ENCODE measurements at places on chromosomes 12 and 14.

GRCh38 chr14:65211341-65211987 lies 109.1 kb upstream of the MAX start:
- DNase-seq, result no peak

DNA sequence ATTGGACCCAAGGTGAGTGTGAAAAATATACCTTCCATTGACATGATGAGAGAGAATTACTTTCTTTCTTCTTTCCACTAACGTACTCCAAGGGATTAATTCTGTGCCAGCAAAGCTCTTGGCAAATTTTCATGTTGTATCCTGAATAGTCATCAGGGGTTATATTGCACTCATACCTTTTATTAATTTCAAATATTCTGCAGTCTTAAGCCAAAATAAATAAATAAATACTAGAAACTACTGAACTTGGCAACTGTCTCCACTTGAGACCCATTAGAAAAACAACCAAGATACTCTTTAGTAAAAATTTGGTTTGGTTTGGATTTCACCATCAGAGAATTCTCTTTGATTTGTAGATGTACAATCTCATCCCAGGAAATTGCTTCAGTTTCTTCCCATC lies 22.1 kb upstream of the CLEC14A start:
- DNase-seq, result no peak

- DNase-seq, result no peak
Observed at GRCh38 chr14:89379006-89379405, 38.0 kb downstream of the FOXN3 start.

DNA sequence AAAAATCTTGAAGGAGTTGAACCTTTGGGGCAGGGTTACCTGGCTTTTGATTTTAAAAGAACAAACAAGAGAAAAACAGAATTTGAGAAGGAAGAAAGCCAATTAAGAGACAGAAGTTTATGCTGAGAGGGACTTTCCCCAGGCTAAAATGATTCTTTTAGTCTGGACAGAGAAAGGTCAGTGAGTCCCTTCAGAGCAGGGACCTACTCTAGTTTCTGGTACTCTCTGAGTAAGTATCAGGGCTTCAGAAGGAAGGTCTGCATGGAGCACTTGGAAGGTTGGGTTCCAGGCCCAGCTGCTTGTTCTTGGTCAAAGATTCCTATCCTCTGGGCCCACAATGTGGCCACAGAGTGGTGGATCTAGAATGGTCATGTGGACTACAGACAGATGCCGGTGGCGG lies 59.6 kb downstream of the KLRG1 start:
- DNase-seq, result no peak

DNA sequence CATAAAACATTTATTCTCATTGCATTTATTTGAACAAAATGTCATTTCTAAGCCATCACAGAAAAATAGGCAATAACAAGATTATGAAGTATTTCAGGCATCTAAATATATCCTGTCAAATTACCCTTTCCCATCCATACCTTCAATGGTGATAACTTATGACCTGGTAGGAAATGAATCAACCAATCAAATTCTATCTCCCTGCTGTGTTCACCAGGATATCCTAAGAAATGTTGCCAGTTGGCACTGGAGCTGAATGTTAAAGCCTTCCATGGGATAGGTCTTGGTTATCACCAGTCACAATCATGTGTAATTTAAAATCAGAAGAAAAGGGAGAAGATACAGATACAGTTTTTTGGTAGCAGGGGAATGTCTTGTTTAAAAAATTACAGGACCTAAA lies 23.7 kb downstream of the BMP4 start:
- DNase-seq, result no peak

GRCh38 chr14:105053996-105054395 lies 11.2 kb downstream of the GPR132 start:
- no peak for DNase-seq

GRCh38 chr14:88195676-88196075 lies 127.4 kb downstream of the KCNK10 start:
- DNase-seq, result no peak

DNA sequence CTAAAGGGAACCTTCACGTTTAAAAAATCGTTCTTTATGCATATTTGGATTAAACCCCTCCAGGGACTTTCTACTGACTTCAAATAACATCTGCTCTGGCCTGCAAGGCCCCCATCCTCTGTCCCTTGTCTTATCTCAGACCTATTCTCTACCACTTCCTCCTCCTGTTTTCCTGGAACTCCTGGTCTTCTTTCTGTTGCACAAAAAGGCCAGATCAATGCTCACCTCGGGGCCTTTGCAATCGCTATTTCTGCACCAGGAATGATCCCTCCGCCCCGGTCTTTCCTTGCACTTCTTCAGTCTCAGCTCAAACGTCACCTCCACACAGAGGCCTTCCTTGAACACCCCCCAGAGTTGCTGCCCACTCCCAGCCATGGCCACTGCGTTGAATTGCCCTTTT lies 57.6 kb upstream of the BEGAIN start:
- DNase-seq, result no peak

DNA sequence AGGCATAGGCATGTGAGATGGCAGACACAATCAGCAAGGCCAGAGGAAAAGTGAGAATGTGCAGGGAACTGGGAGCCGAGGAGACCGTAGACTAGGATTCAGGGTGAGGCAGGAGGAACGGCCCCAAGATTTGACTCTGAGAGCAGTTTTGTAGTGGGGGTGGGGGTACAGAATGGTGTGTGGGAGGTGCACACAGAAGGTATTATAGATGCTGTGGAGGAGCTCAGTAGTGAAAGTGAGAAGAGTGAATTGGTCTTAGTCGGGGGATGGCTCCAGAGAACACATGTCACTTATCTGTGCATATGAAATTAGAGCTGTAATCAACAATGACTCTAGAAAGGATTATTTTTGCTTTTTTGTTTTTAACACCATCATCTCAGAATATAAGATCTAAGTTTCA lies 11.9 kb downstream of the ZNF664 start:
- DNase-seq, result no peak

DNA sequence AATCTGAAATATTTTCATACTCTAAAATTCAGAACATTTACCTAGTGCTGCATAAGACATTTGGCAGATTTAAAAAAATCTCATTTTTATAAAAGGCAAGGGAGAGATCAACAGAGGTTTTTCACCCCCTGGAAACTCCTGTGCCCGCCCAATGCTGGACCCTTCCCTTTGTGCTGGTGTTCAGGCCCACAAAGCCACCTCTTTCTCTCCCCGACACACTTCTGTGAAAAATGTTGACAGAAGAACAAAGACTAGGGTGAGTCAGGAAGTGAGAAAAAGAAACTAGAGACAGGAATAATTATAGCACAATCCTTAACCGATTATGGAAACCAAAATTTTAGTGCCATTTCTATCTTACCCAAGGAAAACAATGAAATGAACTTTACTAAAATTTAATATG lies 197.7 kb upstream of the STXBP6 start:
- no peak for DNase-seq

DNA sequence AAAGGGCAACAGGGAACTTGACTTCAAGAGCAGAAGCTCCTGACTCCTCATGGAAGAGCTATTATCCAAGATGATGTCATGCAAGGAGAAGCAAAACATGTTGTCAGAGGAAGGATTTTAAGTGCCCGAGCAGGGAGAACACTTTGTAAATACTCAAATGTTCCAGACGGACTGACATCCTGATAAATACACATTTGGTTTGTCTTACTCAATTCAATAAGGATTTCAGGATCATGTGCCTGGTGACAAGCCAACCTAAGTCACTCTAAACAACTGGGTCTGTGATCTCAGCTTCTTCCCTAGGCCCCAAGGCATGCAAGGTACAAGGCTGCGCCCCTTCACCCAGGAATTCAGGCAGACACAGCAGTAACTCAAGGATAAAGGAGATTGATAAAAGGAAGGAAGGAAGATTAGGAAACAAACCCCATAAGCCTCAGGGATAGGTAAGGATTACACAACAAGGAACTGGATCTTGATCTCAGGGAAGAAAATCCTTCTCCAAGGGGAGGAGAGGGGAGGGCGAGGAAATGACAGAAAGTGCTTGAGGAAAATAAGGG lies 26.8 kb upstream of the CEBPE start:
- no peak for DNase-seq

- no peak for DNase-seq
Observed at GRCh38 chr12:10276774-10277173, 30.9 kb upstream of the KLRD1 start.

DNA sequence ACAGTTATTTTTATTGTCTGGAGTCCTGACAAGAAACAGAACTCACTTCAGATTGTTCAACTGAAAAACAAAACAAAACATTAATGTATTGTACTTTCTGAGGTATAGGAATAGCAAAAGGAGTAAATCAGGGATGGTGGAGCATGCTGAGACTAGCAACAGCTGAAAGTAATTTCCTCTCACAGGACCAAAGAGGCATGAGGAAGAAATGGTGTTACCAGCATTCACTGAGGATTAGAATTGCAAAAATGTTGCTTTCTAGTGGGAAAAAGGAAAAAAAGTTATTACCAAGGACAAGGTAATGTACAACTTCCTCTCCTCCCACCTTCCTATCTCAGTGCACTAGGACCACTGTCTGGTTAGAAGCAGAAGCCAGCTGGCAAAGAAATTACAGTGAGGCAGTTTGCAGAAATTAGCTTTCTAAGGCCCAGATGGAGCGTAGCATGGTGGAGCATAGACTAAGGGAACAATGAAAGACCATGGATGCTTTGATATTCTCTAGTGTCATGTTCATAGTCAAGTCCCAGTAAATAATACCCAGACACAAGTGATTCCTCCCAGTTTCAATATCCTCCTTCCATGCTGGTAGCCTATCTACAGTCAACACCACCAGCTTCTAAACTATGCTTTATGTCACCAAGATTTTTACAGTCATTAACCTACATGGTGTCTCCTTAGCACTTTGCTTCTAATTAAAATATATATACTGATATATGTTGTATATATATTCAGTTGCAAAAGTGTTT lies 133.7 kb upstream of the DCN start:
- no peak for DNase-seq

- no peak for DNase-seq
Observed at GRCh38 chr12:56632701-56633467, 2.8 kb upstream of the BAZ2A start.

DNA sequence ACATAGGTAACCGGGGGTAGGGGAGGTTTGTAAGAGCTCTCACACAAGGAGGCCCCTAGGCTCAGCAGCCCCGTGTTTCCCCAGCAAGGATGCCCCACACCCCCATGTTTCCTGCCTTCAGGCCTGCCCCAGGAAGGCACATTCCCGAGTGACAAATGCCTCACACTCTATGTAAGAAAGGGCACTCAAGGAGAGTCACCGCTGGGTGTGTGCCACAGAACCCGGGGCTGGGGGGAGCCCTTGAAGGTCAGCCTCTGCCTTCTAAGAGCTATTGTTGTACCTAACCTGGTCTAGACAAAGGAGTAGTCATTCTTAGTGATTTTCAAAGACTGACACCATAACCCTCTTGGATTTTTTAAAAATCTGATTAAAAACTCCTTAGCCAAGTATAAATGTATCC lies 333.6 kb downstream of the DPF3 start:
- DNase-seq, result no peak

GRCh38 chr14:80354860-80355581 lies 143.7 kb upstream of the DIO2 start:
- DNase-seq, result peak; percentile 74

DNA sequence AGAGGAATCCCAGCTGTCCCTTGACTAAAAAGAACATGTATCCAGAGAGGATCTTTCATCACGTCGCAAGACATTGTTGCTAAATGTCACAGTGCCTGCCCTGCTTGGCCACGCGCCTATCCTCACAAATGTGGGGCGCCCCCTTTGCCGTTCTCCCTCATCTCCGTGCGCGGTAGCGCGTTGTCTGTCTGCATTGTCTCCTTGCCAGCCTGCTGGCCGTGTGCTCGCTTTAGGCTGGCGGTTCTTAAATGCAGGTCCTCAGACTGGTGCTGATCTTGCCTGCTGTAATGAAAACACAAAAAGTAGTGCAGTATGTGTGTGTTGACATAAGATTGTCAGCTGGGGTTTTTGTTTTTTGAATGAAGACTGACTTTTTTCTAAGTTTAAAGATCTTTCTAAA lies 198.2 kb upstream of the RGS6 start:
- no peak for DNase-seq

DNA sequence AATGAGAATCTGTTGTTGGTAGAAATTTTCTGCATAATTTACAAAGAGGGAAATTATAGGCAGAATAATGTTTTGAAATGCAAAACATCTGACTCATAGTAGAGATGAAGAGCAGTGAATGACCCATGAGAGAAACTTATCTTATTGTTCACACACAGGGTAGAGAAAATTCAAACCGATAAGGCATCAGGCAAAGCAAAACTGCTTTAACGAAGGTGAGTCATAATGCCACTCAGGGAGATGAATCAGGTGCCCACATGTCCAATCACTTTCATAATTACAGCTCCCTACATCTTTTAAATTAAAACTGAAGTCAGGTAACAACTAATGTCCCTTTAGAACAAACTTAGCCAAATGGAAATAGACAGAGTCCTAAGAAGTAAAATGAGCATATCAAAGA lies 265.6 kb upstream of the GARIN6 start:
- no peak for DNase-seq

GRCh38 chr14:95254288-95254687 lies 65.4 kb downstream of the CLMN start:
- no peak for DNase-seq

DNA sequence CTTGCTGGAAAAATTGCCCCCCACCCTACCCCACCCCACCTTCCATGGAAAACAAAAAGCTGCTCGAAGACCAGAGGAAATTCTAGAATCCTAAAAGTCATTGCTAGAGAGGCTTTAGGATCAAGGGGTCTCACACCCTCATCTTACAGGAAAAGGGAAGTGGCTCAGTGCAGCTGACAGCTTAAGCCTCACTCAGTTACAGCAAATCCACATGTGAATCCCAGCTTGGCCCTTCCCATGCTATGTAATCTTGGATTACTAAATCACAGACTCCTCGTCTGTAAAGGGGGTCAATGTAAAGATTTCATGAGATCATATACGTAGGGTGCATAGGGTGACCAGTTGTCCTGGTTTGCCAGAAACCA lies 25.9 kb downstream of the CMKLR1 start:
- no peak for DNase-seq

DNA sequence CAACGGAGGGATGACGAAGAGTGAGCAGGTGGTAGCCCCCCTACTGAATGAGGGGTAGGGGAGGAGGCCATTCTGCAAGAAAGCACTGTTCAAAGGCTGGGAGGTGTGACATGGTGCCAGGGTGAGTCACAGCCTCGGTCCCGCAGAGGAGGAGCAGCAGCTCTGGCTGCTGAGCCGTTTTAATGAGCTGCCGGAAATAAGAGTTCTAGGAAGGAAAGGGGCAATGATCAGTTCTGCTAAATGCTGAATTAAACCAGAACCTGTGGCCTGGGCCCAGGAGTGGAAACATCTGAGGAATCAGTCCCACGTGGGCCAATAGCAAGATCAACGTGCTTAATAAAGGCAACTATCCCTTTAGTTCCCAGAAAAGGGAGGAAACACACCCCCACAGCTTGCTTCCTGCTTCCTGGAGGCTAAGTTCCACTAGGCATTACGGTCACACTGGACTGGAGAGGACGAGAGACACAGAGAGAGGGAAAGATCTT lies 3.6 kb downstream of the ABCD4 start:
- no peak for DNase-seq

Measured in NCI-H510A treated with DMSO at 0.1 percent for 48 hours (cell line).